Body of pancreas (tissue), 4 donors: ENCODE measurements at places on chromosomes 4 and X.

- DNase-seq, result no peak
These were observed 88.5 kb upstream of the ADRA2C start for GRCh38 chr4:3677748-3678070.

DNA sequence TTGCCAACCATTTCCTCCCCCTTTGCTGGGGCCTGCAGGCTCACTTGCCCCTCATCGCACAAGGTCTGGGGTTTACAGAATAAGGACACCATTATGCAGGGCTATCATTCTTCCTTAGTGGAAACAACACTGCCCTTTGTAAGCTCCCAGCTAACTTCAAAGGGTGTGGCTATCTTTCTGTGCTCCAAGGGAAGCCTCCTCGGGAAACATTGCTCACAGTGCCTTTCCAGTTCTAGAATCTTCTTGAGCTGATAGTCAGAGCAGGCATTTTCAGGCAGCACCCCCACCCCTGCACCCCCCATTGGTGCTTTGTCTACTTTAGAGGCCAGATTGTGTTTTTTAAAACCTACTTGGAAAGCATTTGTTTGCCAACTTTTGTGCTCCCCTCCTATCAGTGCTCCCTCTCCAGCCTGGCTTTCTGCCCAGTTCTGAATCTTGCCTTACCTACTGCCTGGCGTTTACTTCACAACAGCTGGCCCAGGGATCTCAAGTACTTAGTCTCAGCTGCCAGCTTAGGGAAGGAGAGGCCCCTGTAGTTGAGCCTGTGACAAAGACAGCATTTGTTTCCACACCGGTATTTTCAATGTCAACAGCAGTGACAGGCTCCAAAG, 53.5 kb downstream of the PLAC1 start:
- DNase-seq, result peak; percentile 74

- no peak for DNase-seq
These were observed 9.1 kb downstream of the ELF2 start for GRCh38 chr4:139167774-139168444.

GRCh38 chr4:144409525-144409924, 236.4 kb upstream of the HHIP start:
- DNase-seq, result no peak

- DNase-seq, result no peak
These were observed 71.7 kb downstream of the ENOX2 start for GRCh38 chrX:130831347-130831722.

- no peak for DNase-seq
These were observed 552 bp downstream of the ZDHHC9 start for GRCh38 chrX:129843209-129843458.

DNA sequence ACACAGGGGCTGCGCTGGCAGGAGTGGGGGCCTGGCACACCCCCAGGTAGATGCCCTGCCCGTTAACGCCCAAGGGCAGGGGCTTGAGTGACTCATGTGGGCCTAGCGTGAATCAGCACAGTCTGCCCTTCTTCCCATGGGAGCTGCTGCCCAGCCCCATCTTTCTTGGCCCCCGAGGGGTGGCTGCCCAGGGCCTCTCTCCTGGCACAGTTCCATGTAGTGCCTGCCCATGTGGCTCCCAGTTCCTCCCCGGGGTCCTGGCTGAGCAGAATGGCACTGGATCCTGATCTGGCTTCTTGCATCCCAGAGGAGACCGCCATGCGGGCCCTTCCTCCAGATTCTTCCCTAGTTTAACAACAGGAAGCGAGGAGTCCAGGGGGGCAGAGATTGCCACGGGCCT, 2.1 kb upstream of the AVPR2 start:
- DNase-seq, result no peak

DNA sequence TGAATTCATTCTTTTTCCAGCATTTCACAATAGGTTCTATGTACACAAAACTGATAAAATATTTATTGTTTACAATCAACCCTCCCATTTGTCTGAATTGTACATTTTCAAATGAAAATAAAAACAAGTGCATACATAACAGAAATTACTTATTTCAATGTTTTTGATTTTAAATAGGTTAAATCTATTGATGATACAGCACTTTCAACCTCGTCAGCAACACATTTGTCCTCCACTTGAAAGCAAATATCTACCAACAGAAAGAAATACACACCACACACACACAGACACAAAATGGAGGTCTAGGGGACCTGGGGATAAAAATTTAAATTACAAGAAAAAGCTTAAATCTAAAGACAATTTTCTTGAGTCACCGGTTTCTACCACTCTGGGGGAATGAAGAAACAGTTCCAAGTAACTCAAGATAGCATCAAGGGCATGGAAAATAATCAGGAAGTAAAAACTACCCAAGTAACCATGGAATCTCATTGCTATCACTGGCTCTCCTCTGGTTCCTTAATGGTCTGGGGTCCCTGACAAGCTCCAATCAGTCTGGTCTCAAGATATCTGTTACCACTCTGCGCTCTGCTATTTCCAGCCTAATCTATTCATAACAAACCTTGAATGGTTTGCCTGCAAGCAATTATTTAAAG, 27.6 kb downstream of the ANKRD17 start:
- DNase-seq, result no peak
